ENCODE measurements at places on chromosomes 2 and 18.

- no peak for DNase-seq
These were observed 20.8 kb downstream of the CCL20 start for GRCh38 chr2:227834423-227834822.

- no peak for DNase-seq
These were observed 990 bp upstream of the MGAT4A start for GRCh38 chr2:98731894-98732349.

- DNase-seq, result no peak
These were observed 100.9 kb downstream of the DPP10 start for GRCh38 chr2:114543236-114543766.

DNA sequence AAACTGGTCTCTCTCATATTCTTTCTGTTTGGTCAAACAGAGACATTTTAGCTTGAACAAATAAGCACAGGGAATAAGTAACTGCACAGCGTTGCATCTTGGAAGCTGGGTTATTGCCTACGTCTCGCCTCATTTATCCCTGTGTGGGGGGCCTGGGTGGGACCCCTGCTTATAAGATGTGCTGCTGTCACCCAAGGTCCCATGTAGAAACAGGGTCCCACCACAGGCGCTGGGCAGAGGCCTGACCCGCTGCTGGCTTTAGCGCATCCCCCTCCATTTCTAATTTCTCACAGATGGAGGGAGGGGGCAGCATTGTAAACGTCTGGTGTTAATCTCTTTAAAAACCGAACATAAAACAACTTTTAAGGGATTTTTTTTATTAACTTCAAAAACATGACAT lies 207.8 kb downstream of the HDAC4 start:
- DNase-seq, result no peak

DNA sequence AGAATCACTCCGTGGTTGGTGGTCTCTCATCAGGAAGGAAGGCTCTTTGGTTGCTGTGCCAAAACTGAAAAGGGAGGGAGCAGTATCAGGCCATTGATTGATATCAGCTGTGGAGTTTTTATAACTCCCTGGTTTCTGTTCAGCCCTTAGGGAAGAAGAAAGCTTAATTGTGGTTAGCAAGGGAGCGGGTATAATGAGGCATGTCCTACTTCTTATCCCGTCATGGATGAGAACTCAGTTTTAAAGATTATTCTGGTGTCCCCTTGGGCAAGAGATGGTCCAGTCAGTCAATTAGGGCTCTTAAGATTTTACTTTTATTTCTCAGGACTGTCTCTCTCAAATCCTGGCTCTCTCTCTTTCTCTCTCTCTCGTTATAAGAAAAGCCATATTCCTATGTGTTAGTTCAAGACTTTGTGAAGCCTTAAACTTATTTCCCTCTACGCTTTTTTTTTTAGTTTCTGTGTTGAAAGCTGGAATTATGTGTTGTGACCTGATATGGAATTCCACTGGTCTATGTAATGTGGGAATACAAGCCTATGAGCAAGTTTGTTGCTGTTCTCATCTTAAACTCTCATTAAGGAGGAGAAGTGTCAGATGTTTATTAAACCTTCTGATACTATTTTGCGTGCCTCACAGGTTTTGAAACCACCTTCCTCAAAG lies 514.0 kb upstream of the CDH2 start:
- DNase-seq, result no peak

DNA sequence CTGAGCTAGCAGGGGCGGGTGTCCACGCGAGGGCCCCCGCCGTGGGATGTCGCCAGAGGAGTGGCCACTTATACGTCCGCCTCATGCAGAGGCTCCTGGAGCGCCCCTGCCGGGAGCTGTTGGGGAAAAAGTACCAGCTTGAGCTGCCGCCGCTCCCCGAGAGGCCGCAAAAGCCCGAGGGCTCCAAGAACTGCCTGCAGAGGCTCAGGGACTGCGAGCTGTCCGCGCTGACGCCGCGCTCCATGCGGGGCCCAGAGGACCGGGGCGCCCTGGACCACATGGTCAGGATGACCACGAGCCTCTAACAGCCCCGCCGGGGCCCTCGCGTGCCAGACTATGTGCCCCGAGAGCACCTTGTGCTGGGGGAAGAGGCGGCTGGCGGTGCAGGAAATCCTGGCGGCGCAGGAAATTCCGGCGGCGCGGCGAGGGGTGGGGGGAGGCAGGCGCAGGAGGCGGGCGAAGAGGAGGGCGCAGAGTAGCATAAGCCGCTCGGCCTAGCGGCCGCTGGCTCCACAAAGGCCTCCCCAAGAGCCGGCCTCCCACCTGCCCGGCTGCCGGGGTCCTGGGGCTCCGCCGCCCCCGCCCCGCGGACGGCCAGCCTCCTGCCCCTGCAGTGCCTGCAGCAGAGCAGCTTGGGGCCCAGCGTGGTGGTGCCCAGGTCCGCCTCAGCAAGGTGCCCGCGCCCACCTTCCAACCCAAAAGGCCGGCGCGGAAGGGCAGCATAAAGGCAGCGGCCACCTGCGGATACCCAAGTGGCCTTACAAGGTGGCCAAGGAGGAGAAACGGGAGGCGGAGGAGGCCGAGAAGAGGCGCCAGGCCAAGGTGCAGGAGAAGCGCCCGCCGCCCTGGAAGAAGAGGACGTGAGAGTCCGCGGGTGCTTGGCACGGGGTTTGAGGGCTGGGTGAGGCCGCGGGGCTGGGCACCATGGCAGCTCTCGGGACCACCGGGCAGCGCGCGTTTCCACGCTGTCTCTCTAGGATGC lies 42.1 kb upstream of the TRIM43B start:
- peak; percentile 80 for DNase-seq

- DNase-seq, result no peak
These were observed 68.1 kb upstream of the STK39 start for GRCh38 chr2:168315331-168316072.

DNA sequence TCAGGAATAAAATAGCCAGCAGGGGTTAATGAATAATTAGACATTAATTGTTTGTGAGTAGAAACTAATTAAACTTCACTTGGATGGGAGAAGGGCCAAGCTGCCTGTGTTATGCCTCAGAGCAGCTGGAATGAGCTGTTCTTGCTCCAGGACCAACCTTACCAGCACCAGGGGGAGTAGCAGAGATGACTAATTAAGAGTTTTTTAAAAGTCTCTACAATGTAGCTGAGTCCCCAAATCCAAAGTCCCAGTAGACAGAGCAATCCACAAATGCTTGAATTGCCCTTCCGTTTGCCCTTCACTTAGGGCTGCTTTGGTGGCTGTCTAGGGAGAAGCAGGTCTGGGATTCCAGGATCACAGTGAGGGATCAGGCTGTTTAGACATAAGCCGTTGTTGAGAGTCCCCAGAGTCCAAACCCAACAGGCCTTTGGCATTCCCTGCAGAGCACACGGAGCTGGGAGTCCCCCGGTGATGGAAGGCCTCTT lies 59.4 kb downstream of the RHOB start:
- peak; percentile 64 for DNase-seq

DNA sequence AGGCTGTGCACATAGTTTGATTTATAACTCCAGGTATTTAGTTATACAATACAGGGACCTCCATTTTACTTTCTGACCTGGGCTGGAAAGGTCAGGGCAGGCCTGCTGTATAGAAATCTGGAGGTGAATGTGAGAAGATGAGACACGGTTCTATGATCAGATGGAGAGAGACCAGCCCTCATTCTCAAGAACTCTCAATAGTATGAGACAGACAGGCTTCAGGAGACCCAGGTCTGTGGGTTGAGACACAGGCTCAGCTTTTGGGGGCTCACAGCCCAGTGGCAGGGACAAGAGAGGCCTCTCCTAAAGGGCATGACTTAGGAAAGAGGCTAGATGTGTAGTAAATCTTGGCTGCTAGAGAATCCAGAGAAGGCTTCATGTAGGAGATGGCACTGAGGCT lies 719 bp upstream of the ATP6V1B1 start:
- no peak for DNase-seq

GRCh38 chr2:14602309-14602708 lies 30.2 kb upstream of the LRATD1 start:
- no peak for DNase-seq

- DNase-seq, result no peak
These were observed 68.4 kb downstream of the PID1 start for GRCh38 chr2:229202646-229203045.

DNA sequence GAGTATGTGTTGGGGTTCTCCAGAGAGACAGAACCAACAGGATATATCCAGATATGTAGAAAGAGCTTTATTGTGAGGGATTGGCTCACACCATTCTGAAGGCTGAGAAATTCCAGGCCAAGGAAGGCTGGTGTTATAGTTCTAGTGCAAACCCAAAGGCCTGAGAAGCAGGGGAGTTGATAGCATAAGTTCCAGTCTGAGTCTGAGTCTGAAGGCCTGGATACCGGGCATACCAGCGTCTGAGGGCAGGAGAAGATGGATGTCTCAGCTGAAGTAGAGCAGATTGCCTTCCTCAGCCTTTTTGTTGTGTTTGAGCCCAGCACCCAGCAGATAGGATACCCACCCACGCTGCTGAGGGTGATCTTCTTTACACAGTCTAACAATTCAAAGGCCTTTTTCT lies 211.7 kb upstream of the RASGRP3 start:
- DNase-seq, result no peak

- no peak for DNase-seq
These were observed 97.1 kb downstream of the INHBB start for GRCh38 chr2:120442923-120443571.

DNA sequence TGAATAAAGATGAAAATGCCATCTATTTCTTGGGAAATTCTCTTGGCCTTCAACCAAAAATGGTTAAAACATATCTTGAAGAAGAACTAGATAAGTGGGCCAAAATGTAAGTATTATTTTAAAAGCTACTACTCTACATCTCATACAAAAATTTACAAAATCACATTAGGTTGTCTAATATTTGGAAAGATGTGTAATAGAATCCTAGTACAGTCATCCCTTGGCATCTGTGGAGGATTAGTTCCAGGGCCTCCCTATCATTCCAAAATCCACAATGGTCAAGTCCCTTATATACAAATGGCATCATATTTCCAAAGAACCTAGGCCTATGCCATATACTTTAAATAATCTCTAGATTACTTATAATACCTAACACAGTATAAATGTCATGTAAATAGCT lies 41.2 kb downstream of the KYNU start:
- DNase-seq, result no peak

DNA sequence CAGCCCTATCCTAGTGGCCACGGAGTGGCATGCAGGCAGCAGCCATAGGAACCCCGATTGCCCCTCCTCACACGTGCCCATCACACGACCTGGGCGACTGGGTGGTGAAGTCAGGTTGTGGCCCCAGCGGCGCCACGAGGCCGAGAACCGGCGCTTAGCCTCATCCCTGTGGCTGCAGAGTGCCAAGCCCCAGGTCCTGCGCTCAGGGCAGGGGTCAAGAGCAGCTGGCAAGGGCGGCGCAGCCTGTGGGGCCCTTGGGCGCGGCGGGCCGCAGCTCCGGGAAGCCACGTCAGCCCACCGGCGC lies 73.3 kb downstream of the RPIA start:
- no peak for DNase-seq

DNA sequence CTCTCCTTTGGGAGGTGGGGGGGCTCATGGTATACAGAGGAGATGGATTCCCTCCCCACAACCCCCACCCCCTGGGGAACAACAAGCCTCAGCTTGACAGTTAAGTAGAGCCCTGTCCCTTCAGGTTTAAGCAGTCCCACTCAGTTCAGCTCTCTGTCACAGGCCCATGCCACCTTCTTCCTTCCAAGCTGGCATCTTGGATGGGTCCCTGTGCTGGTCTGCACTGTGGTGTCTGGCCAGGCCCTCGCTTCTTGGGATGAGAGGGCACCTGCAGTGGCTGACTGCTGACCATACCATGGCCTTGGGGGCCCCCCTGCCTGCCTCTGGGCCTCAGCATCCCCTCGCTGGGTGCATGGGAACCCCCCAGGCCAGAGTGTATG lies 20.4 kb upstream of the GPR17 start:
- no peak for DNase-seq

- no peak for DNase-seq
These were observed 52.6 kb downstream of the SLC4A5 start for GRCh38 chr2:74290466-74291217.

DNA sequence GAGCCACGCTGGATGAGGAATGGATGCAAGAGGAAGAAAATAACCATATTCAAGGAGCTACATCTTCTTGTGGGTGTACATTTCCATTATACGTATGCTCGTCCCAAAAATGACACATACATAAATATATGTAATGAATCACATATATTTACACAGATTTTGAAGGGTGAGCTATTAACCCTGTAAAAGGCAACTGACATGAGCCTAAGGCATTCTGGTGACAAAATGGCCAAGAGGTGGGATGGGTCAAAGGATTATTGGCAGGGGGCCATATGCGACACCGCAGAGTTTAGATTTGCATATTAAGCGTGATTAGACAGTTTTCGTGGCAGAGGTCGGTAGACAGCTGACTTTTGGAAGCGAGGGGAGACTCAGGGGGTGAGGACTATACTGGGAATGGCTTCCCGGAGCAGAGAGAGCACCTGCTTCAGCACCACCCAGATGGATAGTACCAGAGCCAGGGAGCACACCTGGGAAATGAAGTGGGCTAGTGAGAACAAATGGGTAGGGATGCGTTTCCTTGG lies 431 bp upstream of the CNRIP1 start:
- DNase-seq, result peak; percentile 31

- DNase-seq, result peak; percentile 14
These were observed 488.3 kb downstream of the DLGAP1 start for GRCh38 chr18:3966642-3967358.

DNA sequence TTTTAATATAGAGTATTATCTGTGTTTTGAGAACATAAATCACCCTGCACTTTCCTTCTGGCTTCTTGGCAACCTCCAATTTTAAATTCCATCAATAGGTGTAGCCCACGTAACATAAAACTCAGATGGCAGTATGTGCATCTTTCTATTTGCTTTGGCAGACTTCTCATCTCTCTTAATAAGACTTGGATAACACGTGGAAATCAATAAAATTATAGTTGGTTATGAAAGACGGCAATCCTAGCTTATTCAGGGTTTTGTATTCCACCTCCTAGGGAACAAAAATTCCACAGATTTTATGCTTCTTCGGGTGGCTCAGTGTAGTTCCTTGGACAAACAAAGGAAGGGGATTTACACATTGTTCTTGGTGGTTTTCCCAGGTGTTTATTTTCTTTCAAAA lies 299.3 kb downstream of the RND3 start:
- no peak for DNase-seq

DNA sequence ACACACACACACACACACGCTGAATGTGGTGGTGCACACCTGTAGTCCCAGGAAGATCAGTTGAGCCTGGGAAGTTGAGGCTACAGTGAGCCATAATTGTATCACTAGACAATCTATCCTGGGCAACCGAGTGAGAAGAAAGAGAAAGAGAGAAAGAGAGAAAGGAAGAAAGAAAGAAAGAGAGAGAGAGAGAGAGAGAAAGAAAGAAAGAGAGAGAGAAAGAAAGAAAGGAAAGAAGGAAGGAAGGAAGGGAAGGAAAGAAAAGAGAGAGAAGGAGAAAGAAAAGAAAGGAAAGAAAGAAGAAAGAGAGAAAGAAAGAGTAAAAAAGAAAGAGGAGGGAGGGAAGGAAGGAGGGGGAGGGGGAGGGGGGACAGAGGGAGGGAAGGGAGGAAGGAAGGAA lies 150.0 kb upstream of the MAP3K20 start:
- no peak for DNase-seq

GRCh38 chr2:3091696-3092095 lies 285.9 kb downstream of the EIPR1 start:
- DNase-seq, result no peak

GRCh38 chr2:160077912-160078810 lies 15.7 kb upstream of the PLA2R1 start:
- no peak for DNase-seq

- peak; percentile 40 for DNase-seq
These were observed 124.5 kb downstream of the TMEM131 start for GRCh38 chr2:97871096-97871780.

- no peak for DNase-seq
These were observed 420 bp downstream of the PIGN start for GRCh38 chr18:62186499-62186773.

GRCh38 chr2:151437630-151438029 lies 27.9 kb downstream of the RIF1 start:
- DNase-seq, result peak; percentile 14

Data from AG08396 (cell line).